ENCODE measurements at places on chromosomes 1 and 21.

DNA sequence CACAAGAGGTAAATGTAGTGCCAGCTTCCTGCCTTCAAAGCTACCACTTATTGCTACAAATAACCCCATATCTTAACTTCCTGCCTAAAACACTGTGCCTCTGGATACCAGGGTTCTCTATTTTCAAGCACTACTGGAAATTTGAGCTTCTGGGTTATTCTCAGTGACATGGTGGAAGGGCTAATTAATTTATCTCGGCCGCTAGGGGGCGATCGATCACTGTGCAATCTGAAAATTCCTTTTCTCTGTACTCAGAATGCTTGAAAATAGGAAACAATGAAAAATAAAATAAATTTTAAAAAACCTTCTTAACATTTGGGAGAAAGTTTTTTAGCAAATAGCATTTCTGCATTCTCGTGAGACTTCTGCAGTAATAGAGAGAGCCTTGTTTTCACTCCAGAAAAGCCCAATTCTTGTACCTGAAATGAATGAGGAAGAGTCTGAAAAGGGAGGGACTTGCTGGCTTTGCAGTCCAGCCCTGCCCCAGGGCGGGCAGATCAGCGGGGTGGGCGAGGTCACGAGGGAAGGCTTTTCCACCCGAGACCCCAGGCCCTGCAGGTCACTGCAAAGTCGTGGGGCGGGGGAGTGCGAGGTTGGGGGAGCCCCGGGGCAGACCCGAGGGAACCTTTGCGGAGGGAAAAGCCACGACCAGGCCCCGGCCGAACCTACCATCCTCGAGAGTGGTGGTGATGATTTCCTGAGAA is 276.7 kb downstream of the PCP4 start:
- DNase-seq = peak; percentile 41

DNA sequence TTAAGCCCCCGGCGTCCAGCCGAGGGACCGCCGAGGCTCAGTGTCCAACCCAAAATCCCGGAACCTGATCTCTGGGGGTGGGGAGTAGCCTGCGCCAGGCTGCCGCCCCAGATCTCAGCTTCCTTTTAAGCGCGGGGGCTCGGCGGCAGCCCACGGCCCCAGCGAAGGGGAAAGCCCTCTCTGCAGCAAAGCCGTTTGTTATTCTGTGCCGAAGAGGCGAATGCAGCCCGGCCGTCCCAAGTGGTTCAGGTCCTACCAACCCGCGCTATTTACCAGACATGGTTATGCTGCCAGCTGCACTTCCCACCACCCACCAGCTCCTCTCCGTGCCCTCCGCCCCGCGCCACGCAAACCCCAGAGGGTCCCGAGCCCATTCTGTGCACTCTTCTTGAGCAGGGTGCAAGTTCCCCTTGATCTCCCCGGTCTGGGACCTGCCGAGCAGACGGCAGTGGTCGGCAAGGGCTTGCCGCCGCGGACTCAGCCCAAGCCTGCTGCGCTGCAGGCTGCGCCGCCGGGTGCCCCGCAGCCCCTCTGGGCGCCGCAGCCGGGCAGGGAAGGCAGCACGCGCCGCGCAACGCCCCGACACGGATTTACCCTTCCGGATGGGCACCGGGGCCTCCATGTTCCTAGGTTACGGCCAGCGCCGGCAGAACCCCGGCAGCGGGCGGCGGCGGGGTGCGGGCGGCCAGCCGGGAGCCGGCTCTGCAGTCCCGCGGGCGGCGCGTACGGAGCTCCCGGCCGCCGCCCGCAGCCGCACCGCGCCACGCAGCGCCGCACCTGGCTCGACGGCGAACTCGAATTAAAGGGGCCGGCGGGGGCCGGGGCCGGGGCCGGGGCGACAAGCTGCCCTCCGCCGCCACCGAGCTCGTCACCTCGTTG is 738 bp upstream of the KCNA2 start:
- peak; percentile 59 for DNase-seq

DNA sequence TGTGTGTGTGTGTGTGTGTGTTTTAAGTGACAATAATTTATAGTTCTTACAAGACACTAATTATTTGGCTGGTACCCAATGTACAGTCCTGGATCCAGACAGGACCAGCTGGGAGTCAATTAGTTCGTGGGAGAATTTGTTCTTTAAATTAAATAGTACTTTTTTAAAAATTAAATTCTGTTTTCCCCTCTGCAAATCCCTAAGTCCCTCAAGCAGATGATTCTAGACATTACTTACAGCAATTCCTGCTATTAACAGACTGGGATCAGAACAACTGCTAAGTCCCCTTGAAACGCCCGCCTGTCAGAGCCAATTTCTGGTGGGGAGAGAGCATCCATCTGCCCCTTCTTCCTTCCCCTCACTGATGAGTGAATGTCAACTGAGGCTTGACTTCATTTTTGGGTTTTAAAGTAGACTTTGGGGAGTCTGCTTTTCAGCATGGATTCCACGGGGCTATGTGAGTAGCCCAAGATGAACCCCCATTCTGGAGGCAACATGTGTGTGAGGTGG is 83.9 kb downstream of the SMYD2 start:
- no peak for DNase-seq

DNA sequence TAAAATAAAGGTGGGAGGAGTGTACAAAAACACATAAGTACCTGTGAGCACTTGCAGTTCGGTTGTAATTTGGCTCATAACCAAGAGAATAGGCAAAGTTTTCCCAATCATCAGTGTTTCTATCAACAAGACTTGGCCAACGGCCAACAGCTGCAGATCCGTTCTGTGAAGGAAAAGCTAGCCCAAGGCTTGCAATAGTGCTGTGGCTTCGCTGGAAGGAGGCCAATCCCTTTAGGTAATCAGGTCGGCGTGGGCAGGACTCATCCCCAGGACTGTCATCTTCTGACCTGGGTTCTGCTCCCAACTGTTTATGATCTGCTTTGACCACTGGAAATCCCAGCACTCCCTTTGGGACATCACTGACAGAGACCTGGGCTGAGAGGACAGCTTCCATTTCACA is 107.8 kb downstream of the LYST start:
- peak; percentile 35 for DNase-seq

GRCh38 chr1:65232461-65232990 is 76.8 kb upstream of the DNAJC6 start:
- DNase-seq = no peak

- no peak for DNase-seq
Observed at GRCh38 chr1:80059940-80060339, 1053.4 kb upstream of the ADGRL4 start.

DNA sequence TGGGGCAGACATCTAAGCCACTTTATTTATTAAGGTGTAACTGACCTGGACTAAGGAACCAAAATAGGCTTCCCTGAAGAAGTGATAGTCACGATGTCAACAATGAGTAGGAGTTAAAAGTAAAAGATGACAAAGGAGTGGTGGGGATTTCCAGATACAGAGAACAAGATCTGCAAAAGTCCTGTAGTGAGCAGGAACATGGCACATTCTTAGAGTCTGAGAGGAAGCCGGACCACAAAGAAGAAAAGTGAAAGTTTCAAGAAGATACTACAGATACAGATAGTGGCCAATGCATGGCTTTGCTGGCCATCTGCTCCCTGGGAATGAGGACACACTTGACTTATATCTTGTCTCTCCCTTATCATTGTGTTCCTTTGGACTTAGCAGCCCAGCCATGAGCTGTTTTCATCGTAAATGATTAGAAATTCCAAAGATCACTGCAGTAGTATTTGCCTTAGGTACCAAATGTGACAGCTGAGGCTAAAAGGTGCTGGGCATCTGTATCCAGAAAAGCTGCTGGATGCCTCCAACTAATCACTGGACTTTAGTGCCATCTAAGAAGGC is 302.4 kb upstream of the NR5A2 start:
- DNase-seq = no peak

- no peak for DNase-seq
Observed at GRCh38 chr1:183414365-183414764, 3.8 kb downstream of the NMNAT2 start.

GRCh38 chr1:20705203-20705755 is 12.5 kb downstream of the KIF17 start:
- DNase-seq = no peak

DNA sequence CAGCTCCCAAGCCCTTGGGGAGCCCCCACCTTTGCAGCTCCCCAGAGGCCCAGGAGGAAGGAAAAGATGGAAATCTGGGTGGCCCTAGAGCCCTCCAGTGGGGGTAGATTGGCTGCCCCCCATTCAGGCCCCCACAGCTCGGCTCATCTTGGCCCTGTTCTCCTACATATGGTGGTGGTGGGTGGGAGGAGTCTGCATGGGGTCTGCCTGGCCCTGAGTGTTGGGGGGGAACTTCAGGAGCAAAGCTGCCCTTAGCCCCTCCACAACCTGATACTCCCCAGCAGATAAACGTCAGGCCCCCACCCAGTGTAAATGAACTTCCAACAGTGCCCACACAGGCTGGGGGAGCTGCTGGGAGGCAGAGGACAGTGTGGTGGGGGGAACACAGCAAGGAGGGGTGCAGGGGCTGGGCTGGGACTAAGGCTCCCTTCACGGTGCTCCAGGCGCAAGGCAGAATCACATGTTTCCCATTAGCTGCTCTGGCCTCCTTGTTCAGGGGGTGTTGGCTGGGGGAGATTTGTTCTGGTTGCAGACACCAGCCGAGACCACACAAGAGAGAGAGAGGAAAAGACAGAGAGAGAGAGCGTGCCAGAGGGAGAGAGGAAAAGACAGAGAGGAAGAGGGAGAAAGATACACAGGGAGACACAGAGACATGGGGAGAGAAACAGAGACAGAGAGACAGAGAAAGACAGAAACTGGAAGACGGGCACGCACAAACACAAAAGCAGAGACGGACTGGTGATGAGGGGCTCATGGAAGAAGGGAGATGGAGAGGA is 42.6 kb downstream of the AHDC1 start:
- no peak for DNase-seq

GRCh38 chr1:113147073-113147625 is 74.2 kb downstream of the LRIG2 start:
- DNase-seq = no peak

DNA sequence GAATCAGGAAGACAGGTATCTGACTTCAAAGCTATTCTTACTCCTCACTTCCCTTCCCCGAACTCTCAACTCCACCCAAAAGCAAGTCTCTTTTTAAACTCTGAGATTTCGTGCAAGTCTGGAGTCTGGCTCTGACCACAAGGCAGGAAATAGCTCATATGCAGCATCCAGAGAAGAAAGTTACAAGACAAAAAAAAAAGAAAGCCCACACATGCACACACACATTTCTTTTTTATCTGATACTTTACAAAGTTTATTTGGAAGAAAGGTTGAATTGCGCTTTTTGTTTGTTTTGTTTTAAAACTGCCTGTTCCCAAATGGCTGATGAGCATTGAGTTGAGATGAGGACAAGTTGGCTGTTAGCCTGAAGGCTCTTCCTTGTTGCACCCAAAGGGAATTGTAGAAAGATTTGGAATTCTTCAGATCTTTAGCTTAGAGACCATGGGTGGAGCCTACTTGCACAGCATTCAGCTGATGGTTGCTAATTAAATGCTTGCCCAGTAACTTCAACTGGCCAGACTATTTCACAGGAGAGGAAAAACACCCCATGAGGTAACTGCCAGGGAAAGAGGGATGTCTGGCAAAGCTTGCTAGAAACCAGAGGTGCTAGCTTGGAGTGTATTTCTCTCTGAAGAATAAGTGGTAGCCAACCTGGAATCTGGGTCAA is 490.3 kb downstream of the TTLL7 start:
- no peak for DNase-seq

DNA sequence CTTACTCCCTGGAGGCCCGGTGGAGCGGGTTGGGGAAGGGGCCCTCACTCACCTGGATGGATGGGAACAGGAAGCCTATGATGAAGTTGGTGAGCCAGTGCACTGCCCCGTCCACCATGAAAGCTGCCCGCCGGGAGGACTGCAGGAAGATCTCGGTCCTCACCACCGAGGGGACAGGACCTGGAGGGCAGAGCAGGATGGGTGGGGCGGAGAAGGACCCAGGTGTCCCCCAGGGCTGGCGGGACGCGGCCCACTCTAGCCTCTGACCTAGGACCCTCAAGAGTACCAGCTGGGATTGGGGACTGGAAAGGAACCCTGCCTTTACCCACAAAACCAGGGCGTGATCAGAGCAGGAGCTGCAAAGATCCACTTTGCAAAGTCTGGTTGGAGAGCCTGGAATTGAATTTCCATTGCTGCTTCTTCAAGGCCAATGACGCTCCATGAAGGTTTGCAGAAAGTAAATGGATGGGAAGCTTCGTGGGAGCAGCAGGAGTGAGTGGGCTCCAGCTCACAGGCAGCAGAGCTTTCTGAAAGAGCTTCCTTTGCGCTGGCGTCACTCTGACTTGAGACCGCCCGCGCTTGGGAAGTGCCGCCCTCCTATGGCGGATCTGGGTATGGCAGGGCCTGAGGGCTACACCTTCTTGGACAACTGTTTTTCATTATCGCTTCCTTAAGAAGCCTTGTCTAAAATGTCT is 21.4 kb downstream of the SLC2A7 start:
- peak; percentile 21 for DNase-seq

DNA sequence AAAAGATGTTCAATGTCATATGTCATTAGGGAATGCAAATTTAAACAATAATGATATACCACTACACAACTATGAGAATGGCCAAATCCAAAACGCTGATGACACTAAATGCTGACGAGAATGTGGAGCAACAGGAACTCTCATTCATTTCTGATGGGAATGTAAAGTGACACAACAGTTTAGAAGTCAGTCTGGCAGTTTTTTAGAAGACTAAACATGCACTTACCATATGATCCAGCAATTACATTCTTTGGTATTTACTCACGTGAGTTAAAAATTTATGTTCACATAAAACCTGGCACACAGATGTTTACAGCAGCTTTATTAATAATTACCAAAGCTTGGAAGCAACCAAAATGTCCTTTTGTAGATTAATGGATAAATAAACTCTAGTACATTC is 110.4 kb upstream of the C1orf21 start:
- no peak for DNase-seq

DNA sequence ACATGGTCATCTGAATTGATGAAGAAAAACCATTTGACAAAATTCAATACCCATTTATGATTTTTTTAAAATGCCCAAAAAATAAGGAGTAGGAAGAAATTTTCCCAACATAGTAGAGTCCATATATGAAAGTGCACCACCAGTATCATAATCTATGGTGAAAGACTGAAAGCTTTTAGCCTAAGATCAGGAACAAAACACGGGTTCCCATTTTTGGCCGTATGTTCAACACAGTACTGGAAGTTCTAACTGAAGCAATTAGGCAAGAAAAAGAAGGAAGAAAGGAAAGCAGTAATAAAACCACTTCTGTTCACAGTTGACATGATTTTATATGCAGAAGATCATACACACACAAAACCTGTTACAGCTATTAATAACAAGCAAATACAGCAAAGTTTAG is 227.8 kb upstream of the RAB4A start:
- no peak for DNase-seq

GRCh38 chr1:40754201-40754600 is 29.4 kb upstream of the KCNQ4 start:
- DNase-seq = no peak

- peak; percentile 56 for DNase-seq
Observed at GRCh38 chr1:230076121-230076520, 9.1 kb downstream of the GALNT2 start.

GRCh38 chr1:112674986-112675727 is 698 bp downstream of the MOV10 start:
- peak; percentile 66 for DNase-seq

GRCh38 chr1:235864469-235864868 is 2.2 kb downstream of the LYST start:
- no peak for DNase-seq

Measured in NCI-H146 (cell line).